Suppressor macrophage (primary cell): ENCODE measurements at places on chromosomes 13 and 19.
A peak's percentile ranks its signal among the peaks of the same experiment; 100 is the strongest.

DNA sequence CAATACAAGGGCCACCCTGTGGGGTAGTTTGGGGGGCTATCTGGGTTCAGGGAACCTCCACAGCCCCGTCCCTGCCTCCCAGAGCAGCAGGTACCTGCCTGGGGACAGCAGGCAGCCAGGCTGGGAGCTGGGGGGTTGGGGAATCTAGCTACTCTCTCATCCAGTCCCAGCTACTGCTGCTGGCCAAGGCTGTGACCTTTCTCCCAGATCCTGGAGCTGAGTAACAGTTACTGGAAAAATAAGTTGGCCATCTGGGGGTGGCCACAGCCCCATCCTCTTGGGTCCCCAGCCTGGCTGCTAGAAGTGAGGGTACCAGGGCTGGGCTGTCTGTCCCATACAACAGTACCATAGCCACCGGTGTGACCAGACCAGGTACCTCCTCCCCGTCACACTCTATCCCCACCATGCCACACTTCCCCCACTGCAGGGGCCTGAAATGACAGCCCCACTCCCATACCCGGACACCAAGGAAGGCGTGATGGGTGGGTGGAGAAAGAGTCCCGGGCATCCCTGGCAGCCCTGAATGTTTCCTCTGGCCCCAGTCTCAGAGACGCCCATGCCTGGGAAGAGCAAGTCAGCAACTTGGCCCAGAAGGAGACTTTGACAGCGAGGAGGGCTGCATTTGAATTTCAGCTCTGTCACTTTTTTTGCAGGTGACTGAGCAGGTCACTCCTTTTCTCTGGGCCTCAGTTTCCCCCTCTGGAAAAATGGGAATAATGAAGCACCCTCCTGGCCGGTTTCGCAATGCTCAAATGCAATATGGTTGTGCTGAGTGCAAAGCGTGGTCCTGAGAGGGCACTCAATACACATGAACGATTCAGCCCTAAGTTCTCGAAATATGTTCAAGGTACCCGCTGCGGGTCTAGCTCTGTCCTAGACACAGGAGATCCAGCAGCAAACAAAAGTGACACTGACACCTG lies 30.7 kb upstream of the NFIC start:
- no peak for DNase-seq

DNA sequence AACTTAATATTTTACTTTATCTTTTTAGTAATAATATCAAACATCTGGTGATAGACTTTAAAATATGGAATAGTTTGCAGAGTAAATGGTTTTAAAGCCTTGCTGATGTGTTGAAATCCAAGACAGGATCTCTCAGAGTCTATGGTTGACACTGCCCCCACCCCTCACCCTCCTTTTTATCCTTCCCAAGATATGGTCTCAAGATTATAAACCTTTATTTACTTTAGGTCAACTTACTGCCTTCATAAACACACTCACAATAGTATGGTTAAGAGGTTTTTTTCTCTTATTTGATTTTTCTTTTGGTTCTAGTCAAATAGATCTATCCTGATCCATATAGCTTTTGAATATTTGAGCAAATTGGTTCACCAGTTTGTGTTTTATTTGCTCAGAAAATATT lies 39.0 kb downstream of the PAN3 start:
- DNase-seq = no peak

DNA sequence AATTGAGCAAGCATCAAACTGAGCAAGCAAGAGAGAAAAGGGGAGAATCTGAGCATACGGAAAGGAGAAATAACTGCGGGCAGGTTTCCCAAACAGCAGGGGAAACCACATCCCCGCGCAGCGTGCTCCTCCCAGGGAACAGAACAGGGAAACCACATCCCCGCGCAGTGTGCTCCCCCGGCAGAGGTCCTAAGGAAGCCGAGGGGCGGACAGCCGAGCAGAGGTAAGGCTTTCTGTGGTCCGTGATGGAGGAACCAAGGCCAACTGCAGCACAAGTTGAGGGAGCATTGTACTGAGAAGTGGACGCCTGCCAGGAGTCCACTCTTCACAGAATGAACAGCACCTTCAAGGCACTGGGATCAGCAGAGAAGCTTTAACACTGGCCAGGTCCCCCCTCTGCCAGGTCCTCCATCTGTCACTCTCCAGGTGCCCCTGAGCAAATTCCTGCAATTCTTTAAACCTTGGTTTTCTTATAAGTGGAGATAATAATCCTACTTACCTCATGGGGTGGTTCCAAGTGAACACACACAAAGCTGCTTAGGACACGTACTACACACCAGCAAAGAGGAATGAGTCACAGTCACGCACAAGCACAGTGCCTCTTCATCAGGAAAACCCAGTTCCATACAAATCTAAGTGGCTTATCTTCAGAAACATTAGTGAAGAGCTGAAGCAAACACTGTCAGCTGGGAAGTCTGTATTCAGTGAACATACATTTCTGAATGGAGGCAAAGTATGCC lies 23.0 kb upstream of the LAMP1 start:
- peak; percentile 90 for DNase-seq

GRCh38 chr13:77599351-77599750 lies 63.8 kb downstream of the SCEL start:
- no peak for DNase-seq

DNA sequence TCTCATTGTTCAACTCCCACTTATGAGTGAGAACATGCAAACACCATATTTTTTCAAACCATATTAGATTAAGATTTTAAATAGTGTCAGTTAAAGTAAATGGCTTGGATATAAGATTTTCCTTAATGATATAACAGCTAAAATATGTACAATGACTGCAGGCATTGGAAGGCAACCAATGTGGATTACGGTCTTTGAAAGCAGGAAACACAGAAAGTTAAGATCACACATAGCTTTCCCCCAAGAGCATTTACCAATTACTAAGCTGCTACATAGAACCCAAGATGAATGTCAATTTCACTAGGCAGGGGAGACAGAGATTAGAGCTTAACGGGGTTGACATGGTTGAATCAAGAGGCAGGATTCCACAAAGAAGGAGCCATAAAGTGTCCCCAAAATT lies 173.2 kb upstream of the TRPC4 start:
- DNase-seq = no peak

DNA sequence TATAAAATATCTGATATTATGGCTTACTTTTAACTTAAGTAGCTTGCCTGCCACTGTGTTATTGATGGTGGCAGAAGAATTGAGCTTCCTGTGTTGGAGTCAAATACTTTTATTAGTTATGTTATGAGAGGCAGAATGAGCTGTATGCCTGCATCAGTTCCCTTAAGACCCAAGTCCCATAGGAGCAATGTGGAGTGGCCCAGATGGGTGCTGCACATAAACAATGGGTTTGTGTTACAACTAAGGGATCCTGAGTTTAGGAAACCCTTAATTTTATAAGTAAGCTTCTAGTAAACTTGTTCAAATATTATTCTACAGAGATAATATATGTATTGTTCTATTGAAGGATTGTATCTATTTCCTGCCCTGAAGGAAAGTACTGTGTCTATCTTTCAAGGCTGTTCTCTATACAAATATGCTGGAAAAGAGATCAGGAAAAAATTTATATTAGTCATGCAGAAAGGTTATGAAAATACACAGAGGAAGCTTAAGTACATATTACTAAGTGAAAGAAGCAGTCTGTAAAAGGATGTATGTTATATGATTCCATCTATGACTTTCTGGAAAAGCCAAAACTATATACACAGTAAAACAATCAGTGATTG lies 2018.0 kb upstream of the PCDH20 start:
- DNase-seq = no peak

DNA sequence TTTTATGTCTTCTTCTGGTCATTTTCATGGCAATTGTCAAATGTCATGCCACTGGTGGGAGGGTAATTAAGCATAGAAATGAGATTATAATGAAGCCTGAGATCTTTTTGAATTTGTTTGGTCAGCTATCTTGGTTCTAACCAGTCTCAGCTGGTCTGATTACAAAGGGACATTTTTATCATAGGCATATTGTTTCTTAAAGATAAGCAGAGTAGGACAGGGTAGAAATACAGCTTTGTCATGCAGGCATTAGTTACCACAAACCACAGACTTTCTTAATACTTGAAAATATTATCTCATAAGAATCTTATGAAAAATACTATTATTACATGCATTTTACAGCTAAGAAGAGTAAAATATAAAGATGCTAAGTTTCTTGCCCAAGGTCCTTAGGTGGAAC lies 1761.5 kb downstream of the PCDH9 start:
- no peak for DNase-seq

- DNase-seq = no peak
Observed at GRCh38 chr13:106467427-106468122, 67.9 kb downstream of the EFNB2 start.

GRCh38 chr19:49843265-49843664 lies 7.7 kb upstream of the PTOV1 start:
- no peak for DNase-seq
